ENCODE measurements at places on chromosomes 2 and 18.
A peak's percentile ranks its signal among the peaks of the same experiment; 100 is the strongest.

DNA sequence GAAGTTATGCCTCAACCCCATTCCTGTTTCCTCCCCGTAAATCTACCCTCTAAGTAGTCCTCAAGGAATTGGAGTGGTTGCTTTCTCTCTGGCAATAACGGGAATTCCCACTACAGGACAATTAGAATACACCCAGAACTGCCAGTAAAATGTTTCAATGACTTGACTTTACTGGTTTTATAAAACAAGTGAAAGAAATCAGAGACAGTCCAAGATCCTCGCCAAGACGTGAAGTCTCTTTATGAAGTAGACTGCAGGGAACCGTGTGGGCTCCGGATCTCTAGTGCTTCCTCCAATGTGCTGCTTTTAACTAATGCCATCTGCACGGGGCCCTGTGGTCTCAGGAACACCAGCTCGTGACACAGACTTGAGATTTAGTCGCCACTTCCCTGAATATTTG is 101.4 kb downstream of the CPO start:
- no peak for DNase-seq

- no peak for DNase-seq
Observed at GRCh38 chr2:3361518-3362389, 15.9 kb downstream of the EIPR1 start.

GRCh38 chr2:26144953-26145680 is 27.8 kb upstream of the GAREM2 start:
- DNase-seq, result peak; percentile 71

- DNase-seq, result no peak
Observed at GRCh38 chr2:15640261-15640711, 48.6 kb downstream of the DDX1 start.

DNA sequence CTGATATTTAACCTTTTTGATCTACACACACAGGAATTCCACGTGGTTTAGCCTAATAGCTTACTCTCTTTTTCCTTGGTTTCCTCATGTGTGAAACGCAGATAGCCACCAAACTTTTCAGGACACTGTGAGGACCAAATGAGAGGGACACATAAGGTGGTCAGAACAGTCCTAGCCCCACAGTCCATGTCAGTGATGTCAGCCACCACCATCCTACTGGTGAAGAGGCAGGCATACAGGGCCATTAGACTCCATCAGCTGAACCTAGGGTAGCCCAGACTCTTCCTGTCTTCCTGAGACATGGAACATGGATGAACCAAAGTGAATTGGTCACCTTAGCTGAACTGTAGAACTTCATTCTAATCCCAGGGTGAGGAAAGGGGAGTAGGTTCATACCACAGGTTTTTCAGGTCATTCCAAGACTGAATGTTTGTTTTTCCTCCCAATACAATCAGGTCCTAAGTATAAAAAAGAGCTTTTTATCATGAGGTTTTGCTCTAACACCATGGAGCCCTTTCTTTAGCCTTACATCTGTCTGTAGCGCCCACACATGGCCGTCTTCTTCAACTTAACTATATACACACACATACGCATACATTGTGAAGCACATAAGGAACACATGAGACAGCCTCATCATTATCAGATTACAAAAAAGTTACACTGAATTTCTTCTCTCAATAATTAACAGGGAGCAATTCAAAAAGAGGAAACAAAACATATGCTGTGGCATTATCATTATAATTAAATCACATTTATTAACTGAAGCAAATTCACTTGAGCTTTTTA is 18.5 kb upstream of the NFE2L2 start:
- no peak for DNase-seq

GRCh38 chr2:174965992-174966744 is 39.0 kb downstream of the CHN1 start:
- peak; percentile 38 for DNase-seq

DNA sequence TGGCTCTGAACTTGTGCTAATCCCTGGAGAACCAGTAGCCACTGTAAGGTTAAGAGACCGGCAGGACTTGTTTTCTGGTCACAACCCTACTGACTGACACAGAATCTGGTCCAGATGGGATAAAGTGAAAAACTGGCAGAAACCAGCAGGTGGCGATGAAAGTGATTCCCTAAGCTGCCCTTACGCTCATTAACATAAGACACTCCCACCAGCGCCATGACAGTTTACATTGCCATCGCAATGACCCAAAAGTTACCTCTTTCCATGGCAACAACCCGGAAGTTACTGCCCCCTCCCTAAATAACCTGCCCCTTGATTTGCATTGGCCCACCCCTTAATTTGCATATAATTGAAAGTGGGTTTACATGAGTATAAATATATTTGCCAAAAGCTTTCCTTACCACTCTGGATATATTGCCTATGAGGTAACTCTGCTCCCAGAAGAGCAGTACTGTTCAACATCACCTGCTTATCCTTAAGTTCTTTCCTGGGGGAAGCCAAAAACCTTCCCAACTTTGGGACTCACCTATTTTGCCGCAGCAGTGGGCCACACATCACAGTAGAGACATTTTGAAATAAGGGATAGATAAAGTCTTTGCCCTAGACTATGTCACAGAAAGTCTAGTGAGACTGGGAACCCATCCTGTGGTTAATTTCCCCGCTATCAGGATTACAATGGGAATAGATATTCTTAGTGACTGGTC is 35.8 kb upstream of the AFF3 start:
- no peak for DNase-seq

DNA sequence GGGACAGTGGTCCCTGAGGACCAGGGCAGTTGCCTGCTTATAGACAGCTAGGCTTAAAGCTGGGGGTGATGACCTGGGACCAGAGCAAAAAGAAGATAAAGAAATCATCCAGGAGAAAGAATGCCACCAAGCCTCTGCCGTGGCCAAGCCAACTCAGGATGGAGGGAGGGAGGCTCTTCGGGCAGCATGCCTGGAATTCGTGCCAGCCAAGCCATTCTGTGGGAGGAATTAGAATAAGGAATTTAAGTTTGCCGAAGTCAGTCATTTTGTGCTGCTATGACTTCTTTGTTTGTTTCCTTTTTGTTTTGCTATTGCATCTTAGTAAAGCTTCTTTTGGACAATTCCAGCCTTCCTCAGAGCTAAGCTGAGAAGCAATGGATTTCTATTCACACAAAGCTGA is 124.1 kb downstream of the EN1 start:
- DNase-seq, result no peak

DNA sequence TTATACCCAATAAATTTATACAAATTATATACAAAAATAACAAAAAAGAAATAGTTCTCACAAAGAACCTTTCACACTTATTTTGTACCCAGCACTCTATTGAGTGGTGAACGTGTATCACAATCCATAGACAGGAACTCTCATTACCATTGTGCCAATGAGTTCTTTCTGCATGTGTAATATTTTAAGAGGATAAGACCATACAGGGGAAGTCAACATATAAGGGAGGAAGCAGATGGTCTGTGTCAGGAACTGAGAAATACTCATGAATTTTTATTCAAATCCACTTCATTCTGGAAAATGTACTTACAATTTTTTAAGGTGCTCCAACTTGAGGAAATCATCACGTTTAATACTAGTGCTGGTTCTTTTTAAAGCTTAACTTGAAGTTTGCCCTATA is 27.1 kb upstream of the ELOA2 start:
- DNase-seq, result no peak

DNA sequence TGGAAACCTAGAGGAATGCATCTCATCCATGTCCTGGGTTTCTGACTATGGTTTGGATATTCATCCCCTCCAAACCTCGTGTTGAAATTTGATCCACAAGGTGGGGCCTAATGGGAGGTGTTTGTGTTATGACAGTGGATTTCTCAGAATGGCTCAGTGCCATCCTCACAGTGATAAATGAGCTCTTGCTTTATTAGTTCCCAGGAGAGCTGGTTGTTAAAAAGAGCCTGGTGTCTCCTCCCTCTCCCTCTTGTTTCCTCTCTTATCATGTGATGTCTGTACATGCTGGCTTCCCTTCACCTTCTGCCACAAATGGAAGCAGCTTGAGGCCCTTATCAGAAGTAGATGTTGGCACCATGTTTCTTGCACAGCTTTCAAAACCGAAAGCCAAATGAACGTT is 424.3 kb downstream of the DCC start:
- no peak for DNase-seq

DNA sequence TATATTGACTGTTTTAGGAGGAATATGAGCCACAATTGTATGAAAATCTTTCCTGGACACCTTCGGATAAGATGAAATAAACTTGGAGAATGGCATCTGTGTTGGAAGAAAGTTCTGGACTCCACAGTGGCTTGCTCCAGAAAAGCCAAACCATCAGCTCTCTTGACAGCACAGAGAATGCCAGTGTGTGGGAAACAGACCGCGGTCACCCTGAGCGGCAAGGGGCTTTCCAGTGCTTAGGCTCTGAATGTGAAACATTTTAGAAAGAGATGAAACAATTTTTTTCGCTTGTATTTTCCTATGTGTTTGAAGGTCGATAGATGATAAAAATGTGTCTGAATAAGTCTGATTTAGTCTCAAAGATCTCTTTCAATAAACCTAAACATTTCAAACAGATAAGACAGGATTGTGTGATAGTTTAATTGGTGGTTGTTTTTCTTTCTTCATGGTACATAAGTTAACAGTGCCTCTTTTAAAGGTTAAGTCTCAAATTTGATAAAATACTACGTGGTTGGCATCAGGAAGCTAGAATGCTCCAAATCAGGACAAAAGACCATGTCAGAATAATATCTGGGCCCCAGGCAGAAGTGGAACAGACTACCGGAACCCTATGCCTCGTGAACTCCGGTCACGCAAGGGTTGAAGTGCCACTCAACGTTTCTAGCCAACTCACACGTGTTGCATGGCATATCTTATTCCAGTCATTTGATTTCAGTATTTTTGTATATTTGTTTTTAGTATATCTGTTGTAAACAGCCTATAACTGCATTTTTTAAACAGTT is 28.9 kb downstream of the PTGR3 start:
- DNase-seq, result no peak

DNA sequence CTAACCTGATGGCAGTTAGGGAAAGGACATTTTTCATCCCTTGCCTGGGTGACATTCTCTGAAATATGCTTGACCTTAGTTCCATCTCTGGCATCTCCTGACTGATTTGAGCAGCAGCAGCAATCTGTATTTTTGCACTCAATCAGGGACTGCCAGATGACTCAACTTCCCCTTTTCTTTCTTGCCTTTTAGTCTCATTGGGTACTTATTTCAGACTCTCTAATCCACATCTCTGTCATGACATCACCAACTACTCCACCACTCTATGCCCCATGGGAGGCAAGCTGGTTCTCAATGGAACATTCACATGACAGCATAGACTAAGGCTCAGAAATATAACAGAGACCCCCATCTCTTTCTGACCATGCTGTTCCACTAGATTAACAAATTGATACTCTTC is 254.2 kb downstream of the RIT2 start:
- DNase-seq, result no peak

DNA sequence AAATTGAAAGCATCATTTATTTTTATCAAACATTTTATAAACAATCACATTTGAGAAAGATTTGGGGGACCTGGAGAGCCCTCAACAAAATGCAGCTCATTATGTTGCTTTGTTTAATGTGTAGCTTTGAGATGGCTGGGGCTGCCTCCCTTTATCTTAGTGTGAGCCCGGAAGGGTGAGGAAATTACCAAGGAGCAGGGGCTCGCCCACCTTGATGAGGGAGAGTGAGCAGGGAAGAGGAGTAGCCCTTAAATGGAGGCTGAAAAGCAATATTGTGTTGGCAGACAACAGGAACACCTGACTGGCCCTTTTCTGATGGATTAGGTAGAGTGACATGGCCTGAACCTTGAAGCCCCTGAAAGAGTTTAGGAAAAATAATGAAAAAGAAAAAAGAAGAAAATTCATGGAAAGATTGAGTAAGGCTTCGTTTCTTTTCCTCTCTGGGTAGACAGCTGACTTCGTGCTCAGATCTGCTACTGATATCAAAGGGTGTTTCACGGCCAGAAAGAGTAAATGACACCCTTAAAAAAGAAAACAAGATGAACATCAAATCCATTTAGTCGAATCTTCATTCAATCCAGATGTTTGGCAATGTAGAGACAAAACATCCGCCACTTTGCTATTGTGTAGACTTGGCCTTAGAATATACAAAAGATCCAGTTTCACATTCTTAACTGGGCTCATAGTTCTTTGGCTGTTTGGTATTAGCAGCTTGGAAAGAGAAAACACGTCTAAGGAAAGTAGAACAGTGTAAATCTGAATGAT is 206.5 kb upstream of the TCF4 start:
- DNase-seq, result no peak

DNA sequence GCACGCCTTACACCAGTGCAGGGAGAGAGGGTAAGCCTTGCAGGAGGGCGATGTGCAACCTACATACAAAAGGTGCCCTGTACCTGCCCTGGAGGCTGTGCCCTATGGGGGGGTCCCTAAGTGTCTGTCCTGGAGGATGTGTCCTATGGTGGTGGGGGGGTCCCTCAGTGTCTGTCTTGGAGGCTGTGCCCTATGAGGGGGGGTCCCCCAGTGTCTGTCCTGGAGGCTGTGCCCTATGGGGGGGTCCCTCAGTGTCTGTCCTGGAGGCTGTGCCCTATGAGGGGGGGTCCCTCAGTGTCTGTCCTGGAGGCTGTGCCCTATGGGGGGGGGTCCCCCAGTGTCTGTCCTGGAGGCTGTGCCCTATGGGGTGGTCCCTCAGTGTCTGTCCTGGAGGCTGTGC is 216.6 kb downstream of the HDAC4 start:
- no peak for DNase-seq

DNA sequence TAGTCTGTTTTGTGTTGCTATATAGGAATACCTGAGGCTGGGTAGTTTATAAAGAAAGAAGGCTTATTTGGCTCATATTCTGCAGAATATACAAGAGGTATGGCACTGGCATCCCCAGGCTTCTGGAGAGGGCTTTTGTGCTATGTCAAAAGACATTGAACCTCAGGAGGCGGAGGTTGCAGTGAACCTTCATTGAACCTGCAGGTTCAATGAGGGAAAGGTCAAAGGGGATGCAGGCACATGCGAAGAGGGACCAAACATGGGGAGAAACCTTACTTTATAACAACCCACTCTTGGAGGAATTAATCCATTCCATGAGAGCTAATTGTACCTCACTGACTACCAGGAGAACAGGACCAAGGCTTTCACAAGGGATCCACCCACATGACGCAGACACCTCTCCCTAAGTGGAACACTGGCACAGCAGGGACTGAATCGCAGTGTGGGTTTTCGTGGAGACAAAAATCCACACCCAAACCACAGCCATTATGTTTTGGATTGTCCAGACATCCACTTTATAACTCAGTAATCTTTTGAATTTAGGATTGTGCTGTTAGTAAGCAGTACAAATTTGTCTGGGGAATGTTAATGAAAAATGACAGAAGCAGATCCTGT is 4.1 kb upstream of the SERPINB8 start:
- no peak for DNase-seq

GRCh38 chr2:86062043-86062442 is 43.6 kb downstream of the POLR1A start:
- no peak for DNase-seq
